ENCODE measurements at places on chromosomes 1 and 21.

DNA sequence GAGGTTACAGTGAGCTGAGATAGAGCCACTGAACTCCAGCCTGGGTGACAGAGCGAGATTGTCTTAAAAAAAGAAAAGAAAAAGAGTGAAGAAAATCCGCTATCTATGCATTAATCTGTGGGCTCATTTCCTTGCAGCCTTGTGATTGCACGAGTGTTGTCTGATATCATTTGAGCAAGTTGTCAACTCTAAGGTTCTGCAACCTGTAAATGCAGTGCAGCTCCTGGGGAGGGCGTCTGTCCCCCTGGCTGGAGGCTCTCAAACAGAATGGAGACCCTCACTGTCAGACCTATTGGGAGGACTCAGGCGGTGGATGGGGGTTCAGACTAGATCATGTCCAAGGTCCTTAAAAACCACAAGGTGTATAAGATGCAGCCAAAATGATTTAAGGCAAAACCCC is 6.2 kb downstream of the CORT start:
- H3K4me1 ChIP-seq = peaks cover 12% of the 10 kb centered on the region
- peak overlapping the region; percentile 59 for H3K4me3 ChIP-seq
- H3K27me3 ChIP-seq = no peaks in the 10 kb centered on the region
- H3K27ac ChIP-seq = no peak overlapping the region
- peaks cover 4% of the 10 kb centered on the region for H3K36me3 ChIP-seq

GRCh38 chr1:17141441-17142197 is 22.4 kb upstream of the PADI2 start:
- no peak overlapping the region for H3K27ac ChIP-seq
- no peak overlapping the region for H3K4me3 ChIP-seq
- no peaks in the 10 kb centered on the region for H3K36me3 ChIP-seq
- no peaks in the 10 kb centered on the region for H3K4me1 ChIP-seq
- no peak for DNase-seq

GRCh38 chr1:91073299-91073698 is 51.5 kb upstream of the ZNF644 start:
- no peaks in the 10 kb centered on the region for H3K36me3 ChIP-seq
- no peaks in the 10 kb centered on the region for H3K27me3 ChIP-seq
- DNase-seq = no peak
- H3K4me1 ChIP-seq = peaks cover 7% of the 10 kb centered on the region
- no peak overlapping the region for H3K4me3 ChIP-seq

- H3K4me1 ChIP-seq = peaks cover 15% of the 10 kb centered on the region
- no peak overlapping the region for H3K27ac ChIP-seq
- no peak overlapping the region for H3K4me3 ChIP-seq
Observed at GRCh38 chr21:41808094-41808493, 41.2 kb upstream of the RIPK4 start.

DNA sequence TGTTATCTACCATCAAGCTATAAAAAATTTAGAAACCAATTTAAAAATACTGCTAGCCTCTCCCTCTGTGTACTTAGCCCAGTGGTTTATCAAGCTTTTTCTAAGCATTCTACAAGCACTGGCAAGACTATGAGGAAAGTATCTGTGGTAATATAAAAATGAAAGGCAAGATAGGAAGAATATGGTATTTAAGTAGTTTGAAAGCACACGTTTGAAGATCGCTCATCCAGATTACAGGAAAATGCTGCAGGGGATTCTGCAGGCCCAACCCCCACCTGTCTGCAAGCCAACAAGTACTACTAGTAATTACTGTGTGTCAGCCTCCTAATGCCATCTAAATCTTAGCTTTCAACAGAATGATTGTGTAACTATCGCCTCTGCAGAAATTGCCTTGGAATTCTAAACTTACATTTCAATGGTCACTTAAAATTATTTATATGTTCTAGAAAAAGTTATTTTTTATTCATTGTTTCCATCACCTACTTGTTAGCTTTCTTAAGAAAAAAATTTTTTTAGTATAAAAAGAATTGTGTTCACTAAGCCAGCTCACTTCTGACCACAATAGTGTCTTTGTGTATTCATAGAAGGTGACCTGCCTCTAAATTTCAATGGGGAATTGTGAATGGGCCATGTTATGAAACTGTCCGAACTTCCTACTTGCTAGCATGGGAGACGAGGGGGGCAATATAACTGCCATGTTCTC is 8.5 kb downstream of the ERRFI1 start:
- H3K27me3 ChIP-seq = no peaks in the 10 kb centered on the region
- peaks cover 78% of the 10 kb centered on the region for H3K4me1 ChIP-seq
- H3K27ac ChIP-seq = peak overlapping the region; percentile 76
- H3K36me3 ChIP-seq = no peaks in the 10 kb centered on the region

GRCh38 chr1:107430540-107431228 is 289.8 kb downstream of the NTNG1 start:
- peaks cover 2% of the 10 kb centered on the region for H3K36me3 ChIP-seq
- peak; percentile 25 for DNase-seq
- no peaks in the 10 kb centered on the region for H3K27me3 ChIP-seq
- no peak overlapping the region for H3K27ac ChIP-seq

DNA sequence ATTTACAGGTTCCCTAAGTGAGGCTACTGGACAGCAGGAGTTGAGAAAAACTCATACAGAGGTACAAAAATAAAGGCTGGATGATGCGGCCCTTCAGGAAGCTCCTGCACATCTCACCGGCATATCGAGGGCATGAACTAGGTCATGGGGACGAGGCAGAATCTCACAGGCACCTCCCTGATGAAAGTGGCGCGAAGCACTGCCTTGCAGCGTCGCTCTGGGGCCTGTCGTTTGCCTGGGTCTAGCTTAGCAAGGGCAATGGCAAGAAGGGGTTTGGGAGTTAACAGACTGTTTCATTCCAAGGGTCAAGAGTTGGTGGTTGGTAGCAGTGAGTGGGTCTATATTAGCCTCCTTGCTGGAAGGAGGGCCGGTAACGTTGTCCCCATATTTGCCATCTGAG is 103.5 kb upstream of the IRF2BP2 start:
- peaks cover 40% of the 10 kb centered on the region for H3K4me1 ChIP-seq
- no peaks in the 10 kb centered on the region for H3K27me3 ChIP-seq
- H3K27ac ChIP-seq = no peak overlapping the region
- no peaks in the 10 kb centered on the region for H3K36me3 ChIP-seq

GRCh38 chr1:175895966-175896365 is 152.6 kb upstream of the TNR start:
- no peaks in the 10 kb centered on the region for H3K4me1 ChIP-seq
- H3K4me3 ChIP-seq = no peak overlapping the region
- DNase-seq = no peak
- H3K27me3 ChIP-seq = no peaks in the 10 kb centered on the region
- H3K27ac ChIP-seq = no peak overlapping the region

DNA sequence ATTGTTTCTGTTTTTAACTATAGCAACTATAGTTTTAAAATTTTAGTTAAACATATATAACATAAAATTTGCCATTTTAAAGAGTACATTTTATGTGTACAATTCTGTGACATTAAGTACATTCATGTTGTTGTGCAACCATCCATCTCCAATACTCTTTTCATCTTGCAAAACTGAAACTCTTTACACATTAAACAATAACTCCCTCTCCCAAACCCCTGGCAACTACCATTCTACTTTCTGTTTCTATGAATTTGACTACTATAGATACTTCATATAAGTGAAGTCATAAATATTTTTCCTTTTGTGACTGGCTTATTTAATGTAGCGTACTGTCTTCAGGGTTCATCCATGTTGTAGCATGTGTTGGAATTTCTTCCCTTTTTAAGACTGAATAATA is 25.9 kb downstream of the PCBP3 start:
- no peaks in the 10 kb centered on the region for H3K4me1 ChIP-seq
- no peak for DNase-seq
- H3K27me3 ChIP-seq = peaks cover 10% of the 10 kb centered on the region
- peaks cover 2% of the 10 kb centered on the region for H3K36me3 ChIP-seq

GRCh38 chr1:226133504-226134123 is 52.9 kb downstream of the ACBD3 start:
- peaks cover 3% of the 10 kb centered on the region for H3K27me3 ChIP-seq
- peak overlapping the region; percentile 17 for H3K27ac ChIP-seq
- H3K4me3 ChIP-seq = no peak overlapping the region
- H3K4me1 ChIP-seq = no peaks in the 10 kb centered on the region
- no peak for DNase-seq

DNA sequence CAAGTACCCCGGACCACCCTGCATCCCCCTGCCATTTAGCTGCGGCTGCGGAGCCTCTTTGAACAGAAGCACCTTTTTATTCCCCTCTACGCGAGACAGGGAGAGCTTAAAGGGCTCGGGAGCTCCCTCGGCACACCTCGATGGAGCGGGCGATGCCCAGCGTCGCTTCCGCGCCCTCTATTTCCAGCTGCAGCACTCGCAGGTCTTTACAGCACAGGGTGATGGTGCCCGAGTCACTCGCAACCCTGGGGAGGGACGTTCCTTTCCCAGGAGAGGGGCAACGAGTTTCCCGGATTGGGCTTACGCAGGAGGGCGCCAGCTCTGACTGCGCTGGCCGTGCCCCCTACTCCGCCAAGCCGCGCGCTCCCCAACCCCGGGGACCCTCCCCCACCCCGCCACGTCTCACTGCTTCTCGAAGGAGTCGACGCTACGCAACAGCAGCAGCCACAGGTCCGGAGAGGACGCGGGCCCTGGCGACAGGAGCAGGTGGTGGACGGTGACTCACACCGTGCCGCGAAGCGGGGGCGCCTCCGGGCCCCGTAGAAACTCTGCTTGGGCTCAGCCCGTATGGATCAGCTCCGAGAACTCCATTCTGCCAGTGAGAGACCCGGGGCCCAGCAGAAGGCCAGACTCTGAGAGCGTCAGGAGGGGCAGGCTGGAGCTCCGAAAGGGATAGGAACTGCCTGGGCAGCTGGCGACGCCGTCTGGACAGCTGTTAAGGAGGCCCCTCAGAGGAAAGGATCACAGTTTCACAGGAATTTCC is 5.8 kb upstream of the FAM167B start:
- peak; percentile 28 for DNase-seq
- peaks cover 32% of the 10 kb centered on the region for H3K4me1 ChIP-seq
- H3K27ac ChIP-seq = no peak overlapping the region
- H3K27me3 ChIP-seq = no peaks in the 10 kb centered on the region
- no peaks in the 10 kb centered on the region for H3K36me3 ChIP-seq

DNA sequence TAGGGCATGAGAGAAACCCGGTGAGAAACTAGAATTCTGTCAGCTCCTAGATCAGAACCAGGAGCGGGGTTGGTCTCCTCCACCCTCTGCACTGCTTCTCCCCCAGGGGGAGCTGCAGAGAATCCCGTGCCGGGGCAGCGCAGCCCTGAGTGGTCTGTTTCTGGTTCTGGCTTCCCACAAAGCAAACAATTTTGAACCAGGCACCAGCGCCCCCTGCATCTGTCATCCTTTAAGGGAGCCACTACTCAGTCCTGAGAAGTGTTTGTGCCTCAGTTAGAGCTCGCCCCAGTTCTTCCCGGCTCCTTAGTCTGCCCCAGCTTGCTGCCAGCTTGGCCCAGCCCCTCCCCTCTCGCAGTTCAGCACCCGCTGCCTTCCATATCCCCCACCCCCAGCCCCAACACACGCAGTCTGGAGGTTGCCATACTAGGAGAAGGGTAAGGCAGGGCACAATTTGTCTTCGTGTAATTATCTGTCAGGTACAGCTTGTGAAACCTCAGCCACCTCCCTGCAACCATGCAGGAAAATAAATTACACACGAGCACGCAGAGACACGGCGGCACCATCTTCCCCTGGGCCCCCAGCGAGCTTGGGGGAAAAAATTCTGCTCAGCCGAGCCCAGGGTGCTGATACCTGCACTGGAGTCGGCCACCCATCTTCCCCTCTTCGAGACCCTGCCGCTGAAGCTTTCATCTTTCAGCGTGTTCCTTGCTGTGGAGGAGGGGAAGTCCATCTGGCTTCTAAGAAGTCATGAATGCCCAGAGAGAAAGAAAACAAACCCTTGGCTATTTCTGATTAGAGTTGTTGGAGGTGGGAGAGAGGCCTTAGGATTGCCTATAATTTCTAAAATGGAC is 62.6 kb upstream of the CD1D start:
- peak overlapping the region; percentile 44 for H3K4me3 ChIP-seq
- H3K27ac ChIP-seq = peak overlapping the region; percentile 62
- peaks cover 45% of the 10 kb centered on the region for H3K27me3 ChIP-seq
- DNase-seq = peak; percentile 63
- H3K36me3 ChIP-seq = no peaks in the 10 kb centered on the region

DNA sequence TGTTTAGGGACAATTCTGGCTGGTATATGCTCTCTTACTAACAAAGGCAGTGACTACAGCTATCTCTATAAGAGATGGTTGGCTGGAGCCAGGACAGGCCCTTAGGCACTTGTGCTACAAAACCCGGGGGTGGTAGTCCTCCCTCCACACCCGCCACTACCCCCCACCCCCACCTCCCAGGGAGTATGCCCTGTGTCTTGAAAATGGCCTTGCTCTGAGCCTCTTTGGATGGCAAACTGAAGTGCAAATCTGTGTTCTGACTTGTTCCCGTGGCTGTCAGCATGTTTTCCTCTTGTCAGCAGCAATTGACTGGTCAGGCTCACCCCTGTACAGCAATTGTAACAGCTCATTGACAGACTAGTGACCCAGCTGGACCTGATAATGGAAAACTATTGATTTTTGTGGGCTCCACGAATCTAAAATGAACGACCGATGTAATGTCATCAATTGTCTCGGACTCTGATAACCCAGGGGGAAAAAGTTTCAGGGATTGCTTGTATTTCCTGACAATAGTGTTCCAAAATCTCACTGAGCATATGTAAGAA is 139.4 kb upstream of the BARHL2 start:
- H3K4me3 ChIP-seq = no peak overlapping the region
- no peaks in the 10 kb centered on the region for H3K36me3 ChIP-seq
- peaks cover 21% of the 10 kb centered on the region for H3K4me1 ChIP-seq
- H3K27me3 ChIP-seq = peaks cover 18% of the 10 kb centered on the region
- no peak for DNase-seq

DNA sequence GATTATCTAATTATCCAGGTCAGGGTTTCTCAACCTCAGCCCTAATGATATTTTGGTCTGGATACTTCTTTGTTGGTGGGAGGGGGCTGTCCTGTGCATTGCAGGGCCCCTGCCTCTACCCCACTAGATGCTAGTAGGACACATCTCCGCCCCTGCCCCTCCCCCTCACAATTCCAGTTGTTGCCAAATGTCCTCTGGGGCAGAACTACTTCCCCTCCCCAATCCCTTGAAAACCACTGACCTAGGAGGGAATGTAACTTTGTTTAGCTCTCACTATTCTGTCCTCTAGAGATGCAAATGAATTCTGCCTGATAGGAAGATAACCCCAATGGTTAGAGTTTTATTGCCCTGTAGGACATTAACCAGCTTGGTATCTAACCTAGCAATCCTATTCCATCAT is 8.1 kb downstream of the CACNA1S start:
- peaks cover 39% of the 10 kb centered on the region for H3K4me1 ChIP-seq
- H3K27me3 ChIP-seq = no peaks in the 10 kb centered on the region
- H3K27ac ChIP-seq = no peak overlapping the region
- no peak for DNase-seq

DNA sequence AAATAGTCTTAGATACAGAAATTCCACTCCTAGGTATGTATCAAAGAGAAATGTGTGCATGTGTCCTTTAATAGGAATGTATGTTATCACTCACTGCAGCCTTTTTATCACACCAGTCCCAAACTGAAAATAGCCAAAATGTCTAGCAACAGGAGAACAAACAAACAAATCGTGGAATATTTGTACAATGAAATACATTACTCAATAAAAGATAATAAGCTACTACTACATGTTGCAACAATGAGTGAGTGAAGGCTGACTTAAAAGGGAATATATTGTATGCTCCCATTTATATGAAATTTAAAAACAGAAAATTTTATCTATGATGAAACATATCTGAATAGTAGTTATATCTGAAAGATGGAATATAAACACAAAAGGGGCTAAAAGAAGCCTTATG is 212.1 kb upstream of the PLD5 start:
- peaks cover 5% of the 10 kb centered on the region for H3K36me3 ChIP-seq
- H3K27me3 ChIP-seq = no peaks in the 10 kb centered on the region
- DNase-seq = no peak
- no peak overlapping the region for H3K27ac ChIP-seq

GRCh38 chr21:38861989-38862683 is 56.4 kb downstream of the ETS2 start:
- peaks cover 12% of the 10 kb centered on the region for H3K4me1 ChIP-seq
- H3K36me3 ChIP-seq = no peaks in the 10 kb centered on the region
- no peaks in the 10 kb centered on the region for H3K27me3 ChIP-seq
- DNase-seq = no peak
- H3K4me3 ChIP-seq = no peak overlapping the region

Measured in neural crest cell (in vitro differentiated cells).